ENCODE measurements at places on chromosomes 5 and 9.

GRCh38 chr9:104088416-104088815 is 5.7 kb upstream of the SMC2 start:
- DNase-seq, result no peak

- DNase-seq, result no peak
These were observed 96.3 kb upstream of the EQTN start for GRCh38 chr9:27393054-27393846.

GRCh38 chr9:89804766-89805531 is 200.1 kb downstream of the GADD45G start:
- DNase-seq, result no peak

GRCh38 chr5:133386662-133387061 is 225.7 kb downstream of the FSTL4 start:
- DNase-seq, result no peak

DNA sequence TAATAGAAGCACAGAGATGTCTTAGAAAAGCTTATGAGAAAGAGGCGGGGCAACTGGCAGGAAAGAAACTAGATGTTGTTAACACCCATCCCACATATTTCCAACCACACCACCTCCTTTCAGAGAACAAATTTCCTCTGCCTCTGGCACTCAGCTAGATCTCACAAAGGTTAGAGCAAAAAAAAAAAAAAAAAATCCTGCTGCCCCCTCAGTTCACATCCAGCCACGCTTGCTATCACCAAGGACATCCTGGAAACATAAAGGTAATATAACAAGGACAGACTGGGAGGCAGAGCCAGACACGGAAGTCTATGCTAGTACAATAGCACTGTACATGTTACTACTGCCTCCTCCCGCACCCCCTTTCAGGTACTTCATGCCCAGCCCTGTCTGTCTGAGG is 238.0 kb upstream of the PTGER4 start:
- peak; percentile 70 for DNase-seq

GRCh38 chr9:4126996-4127395 is 172.9 kb downstream of the GLIS3 start:
- DNase-seq, result no peak

- DNase-seq, result no peak
These were observed 89.6 kb downstream of the EFNA5 start for GRCh38 chr5:107580889-107581820.

DNA sequence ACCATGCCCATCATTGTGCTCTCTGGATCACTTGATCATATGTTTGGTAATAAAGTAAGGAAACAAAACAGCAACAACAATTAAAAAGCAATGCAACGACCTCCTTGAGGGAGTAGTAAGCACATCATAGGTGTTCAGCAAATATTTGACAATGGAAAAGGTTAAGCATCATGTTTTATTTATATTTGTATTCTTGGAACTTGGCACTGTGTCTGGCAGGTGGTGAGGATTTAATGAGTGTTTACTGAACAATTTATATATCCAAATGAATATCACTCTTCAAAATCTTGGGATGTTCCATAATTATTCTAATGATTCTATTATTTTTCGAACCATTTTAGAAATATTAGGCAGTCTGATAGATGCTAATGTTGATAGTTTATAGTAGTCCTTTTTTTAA is 6.2 kb downstream of the PIP5K1B start:
- DNase-seq, result no peak

GRCh38 chr5:151285683-151286082 is 17.9 kb downstream of the SLC36A3 start:
- no peak for DNase-seq

All from stimulated activated CD4-positive, alpha-beta T cell treated with anti-CD3 and anti-CD28 coated beads, Interleukin-4, amount 100 ng/mL, for 24 hours (primary cell).